ENCODE measurements at places on chromosomes 13 and 19.
A peak's percentile ranks its signal among the peaks of the same experiment; 100 is the strongest.

DNA sequence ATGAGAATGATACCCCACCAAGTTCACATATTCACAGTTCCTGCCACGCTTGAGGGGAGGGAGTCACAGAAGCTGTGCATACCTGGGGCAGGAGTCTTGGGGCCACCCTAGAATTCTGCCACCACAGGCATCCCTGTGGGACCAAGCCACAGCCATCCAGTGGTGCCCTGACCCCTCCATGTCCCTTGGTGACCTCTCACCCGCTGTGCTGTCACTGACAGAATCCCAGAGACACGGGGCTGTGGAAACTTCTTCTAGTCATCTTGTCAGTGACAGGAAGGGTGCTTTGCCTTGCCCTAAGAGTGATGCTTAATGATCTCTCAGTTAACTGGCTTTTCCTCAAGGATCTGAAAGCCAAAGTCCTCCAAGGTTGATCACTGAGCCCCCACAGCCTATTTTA, 58.4 kb upstream of the UQCRFS1 start:
- no peak for DNase-seq

DNA sequence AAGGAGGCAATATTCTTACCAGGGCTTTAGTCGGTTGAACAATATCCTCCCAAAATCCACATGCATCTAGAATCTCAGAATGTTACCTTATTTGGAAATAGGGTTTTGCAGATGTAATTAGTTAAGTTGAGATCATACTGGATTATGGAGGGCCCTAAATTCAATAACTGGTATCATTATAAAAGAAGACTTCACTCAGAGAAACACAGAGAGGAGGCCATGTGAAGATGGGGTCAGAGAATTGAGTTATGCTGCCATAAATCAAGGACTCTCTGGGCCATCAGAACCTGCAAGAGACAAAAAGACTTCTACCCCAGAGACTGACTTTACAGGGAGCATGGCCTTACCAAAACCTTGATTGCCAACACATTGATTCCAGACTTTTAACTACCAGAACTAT, 1611.1 kb downstream of the SLITRK5 start:
- no peak for DNase-seq

DNA sequence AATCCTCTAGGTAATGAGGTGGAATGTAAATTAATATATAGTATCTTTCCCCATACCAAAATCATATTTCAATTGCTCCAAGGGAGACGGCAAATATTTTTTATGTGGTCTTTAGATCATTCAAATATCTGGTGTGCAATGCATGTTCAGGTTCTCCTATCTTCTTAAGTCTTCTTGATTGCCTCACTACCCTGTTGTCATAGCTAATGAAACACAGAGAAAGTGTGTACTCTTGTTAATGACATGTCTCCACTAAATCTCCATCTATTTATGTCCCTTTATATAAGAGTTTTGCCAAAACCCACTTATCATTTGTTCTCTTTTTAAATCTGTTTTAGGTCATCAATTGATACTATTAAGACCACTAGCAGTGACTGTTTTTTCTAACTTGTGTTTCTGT, 6.6 kb downstream of the STARD13 start:
- DNase-seq, result no peak

DNA sequence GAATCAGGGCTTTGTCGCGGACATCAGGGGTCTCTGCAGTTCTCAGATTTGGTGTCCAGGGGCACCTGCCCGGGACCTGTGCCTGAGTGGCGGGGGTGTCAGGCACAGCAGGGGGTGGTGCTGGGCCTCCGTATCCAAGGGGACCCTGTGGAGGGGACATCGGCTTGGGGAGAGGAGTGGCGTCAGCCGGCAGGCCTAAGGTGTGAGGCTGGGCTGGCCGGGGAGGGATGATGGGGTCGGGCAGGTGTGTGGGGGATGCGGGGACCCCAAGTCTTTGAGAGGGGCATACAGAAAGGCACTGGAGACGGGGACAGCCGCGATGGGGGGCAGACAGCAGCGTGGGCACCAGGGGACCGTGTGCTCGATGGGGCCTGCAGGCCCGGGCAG, 2.5 kb downstream of the EFNA2 start:
- DNase-seq, result no peak

DNA sequence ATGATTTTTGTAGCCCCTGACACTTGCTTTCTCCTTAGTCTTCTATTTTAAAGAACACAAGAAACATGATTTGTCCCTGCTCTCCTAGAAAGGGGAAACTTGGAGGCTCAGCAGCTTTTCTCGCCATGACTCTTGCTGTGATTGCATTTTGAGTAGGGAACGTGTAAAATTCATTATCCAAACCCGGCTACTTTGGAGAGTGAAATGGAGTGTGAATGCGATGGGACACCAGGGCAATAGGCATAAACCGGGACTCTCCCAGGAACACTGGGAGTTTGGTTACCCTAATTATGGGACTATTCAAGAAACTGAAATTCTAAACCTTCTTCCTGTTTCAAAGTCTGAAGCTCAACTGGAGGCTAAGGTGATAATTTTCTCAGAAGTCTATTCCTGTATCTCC, 181.7 kb upstream of the RFC3 start:
- DNase-seq, result no peak

- DNase-seq, result no peak
Observed at GRCh38 chr19:8338835-8339234, 4.2 kb downstream of the KANK3 start.

GRCh38 chr13:62087124-62087523, 671.5 kb upstream of the PCDH20 start:
- DNase-seq, result no peak

GRCh38 chr13:34578471-34578870, 363.6 kb upstream of the NBEA start:
- peak; percentile 46 for DNase-seq

GRCh38 chr19:367561-367960, 23.0 kb upstream of the MIER2 start:
- no peak for DNase-seq

GRCh38 chr19:6484230-6484629, 2.6 kb upstream of the DENND1C start:
- no peak for DNase-seq

DNA sequence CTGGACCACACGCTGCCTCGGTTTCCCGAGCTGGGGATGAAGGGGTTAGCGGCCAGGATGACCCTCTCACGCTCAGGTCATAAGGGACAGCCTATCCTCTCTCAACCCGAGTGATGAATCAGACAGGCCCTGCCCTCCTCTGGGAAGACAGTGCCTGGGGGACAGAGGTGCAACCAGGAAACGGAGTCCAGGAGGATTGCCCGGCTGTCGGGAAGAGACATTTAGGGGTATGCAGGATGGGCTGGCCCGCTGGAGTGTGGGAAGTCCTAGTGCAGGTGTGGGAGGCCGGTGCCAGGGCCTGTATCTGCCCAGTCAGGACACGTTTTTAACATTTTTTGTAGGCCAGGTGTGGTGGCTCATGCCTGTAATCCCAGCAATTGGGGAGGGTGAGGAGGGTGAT, 8.3 kb downstream of the LSM7 start:
- DNase-seq, result no peak

- peak; percentile 71 for DNase-seq
Observed at GRCh38 chr13:95710313-95710712, 33.4 kb downstream of the DNAJC3 start.

- peak; percentile 57 for DNase-seq
Observed at GRCh38 chr19:2239771-2240770, 3.4 kb downstream of the SF3A2 start.

- DNase-seq, result no peak
Observed at GRCh38 chr13:71055047-71055446, 812.0 kb downstream of the DACH1 start.
